Stimulated activated CD8-positive, alpha-beta memory T cell treated with anti-CD3 and anti-CD28 coated beads, Interleukin-2, amount 100 ng/mL, for 1 hour (primary cell): ENCODE measurements at places on chromosomes 4 and X.

DNA sequence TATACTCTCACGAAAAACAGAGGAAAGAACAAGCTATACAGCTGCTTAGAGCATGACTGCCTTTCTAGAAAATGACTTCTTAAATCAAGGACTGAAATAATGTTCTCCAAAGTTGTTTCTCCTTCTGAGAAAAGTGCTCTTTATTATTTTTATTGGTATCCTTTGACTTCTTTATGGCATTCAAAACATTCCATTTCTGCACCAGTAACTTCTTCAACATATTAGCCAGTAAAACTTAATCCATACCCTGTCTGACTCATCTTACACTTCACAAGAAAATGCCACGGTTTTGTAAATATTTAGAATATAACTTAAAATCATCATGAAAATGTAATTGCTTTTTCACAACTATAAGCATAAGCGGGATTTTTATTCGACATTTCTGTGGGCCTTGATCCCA lies 180.4 kb downstream of the NR3C2 start:
- no peak for DNase-seq

GRCh38 chrX:22060415-22061280 lies 28.5 kb downstream of the PHEX start:
- no peak for DNase-seq

DNA sequence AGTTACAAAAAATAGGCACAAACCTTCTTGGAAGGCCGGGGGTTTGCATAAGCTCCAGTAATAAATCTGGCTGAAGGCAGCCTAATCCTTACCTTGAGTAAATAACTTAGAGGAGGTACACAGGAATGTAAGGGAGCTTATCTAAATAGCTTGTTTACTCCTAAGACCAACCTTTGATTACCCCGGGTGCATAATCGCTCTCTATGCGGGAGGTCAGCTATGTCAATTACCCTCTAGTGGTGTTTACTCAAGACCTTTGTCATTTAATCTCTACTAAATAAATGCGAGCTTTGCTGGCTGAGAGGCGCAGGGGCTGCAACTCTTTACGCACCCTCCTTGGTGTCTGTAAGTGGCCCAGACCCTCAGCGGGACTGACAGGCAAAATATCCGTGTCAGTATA lies 50.2 kb upstream of the MAP9 start:
- no peak for DNase-seq

- DNase-seq = no peak
These were observed 2.2 kb downstream of the SLC16A2 start for GRCh38 chrX:74423289-74423998.

GRCh38 chrX:31609130-31609529 lies 537.3 kb upstream of the FTHL17 start:
- DNase-seq = no peak

- DNase-seq = no peak
These were observed 9.5 kb downstream of the RBPJ start for GRCh38 chr4:26330186-26330787.

- no peak for DNase-seq
These were observed 10.5 kb downstream of the FGF5 start for GRCh38 chr4:80276931-80277330.

GRCh38 chr4:189804894-189805293 lies 135.8 kb upstream of the FRG1 start:
- no peak for DNase-seq

DNA sequence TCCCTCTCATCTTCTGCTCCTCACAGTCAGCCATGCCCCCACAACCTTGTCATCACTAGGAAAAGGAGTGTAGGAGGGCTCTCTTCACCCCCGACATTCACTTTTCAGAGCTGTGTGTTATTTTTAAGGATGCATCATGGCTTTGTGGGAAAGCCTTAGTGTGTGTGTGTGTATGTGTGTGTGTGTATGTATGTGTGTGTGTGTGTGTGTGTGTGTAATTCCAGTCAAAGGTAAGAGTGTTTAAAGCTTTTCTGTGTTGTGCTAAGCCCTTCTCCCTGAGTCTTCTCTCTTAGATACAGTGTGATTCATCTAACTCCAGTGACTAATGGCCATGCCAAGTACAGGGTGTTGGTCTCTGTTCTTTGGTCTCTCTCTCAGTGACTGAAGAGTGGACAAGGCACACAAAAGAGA lies 76.6 kb downstream of the CHIC2 start:
- no peak for DNase-seq

- no peak for DNase-seq
These were observed 296.2 kb upstream of the FAT1 start for GRCh38 chr4:187019896-187020295.

DNA sequence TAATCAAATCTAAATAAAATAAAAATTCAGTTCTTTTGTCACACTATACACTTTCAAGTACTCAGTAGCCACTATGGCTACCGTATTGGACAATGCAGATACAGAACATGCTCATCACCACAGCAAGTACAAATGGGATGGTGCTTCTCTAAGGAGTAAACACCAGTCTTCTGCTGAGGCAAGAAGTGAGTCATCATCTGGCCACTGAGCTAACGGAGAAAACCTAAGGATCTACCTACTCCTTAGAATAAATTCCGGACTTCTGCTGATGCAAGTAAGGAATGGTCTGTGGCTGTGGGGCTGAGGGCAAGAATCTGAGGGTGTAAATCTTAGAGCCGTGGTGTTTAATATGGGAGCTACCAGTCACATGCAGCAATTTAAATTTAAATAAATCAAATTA lies 11.3 kb upstream of the RBMXL3 start:
- DNase-seq = no peak

DNA sequence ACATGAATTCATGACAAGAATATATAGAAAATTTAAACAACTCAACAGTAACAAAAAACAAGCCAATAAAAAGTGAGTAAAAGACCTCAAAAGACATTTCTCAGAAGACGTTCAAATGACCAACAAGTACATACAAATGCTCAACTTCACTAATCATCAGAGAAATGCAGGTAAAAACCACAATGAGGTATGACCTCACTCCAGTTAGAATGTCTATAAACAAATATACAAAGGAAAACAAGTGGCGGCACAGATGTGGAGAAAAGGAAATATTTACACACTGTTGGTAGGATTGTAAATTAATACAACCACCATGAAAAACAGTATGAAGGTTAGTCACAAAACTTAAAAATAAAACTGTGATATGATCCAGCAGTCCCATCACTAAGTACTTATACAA lies 1033.1 kb downstream of the RAPGEF2 start:
- no peak for DNase-seq

DNA sequence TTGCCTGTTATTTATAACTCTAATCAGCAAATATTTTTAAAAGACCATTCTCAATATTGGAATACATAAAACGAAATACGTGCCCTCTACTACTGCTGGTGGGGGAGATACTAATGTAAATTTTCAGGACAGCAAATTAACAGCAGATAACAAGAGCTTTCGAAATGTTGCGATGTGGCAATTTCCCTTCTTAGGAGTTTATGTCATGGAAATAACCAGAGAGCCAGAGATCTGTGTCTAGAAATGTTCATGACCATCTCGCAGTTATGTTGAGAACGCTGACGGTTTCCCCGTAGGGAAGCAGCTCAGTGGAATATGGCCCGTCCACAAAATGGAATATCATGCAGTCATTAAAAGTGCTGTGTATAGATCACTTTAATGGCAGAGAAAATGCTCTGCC lies 238.4 kb upstream of the PSAPL1 start:
- no peak for DNase-seq

GRCh38 chr4:78926826-78927225 lies 12.4 kb downstream of the PAQR3 start:
- no peak for DNase-seq

DNA sequence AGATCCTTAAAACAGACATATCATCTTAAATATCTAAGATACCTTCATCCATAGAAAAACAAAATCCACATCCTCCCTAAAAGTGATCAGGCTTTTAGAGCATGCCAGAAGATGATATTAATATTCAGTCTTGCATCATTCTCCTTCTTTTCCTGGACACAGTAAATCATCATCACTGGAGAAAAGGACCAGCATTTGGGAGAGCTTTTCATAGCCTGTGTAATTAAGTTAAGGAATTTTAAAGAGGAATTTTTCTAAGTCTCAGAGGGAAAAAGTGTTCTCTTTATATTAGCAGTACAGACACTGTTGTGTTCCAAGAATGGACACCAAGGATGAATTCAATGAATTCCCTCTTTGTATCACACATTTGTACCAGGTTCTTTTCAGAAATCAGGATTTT lies 696 bp downstream of the SCRG1 start:
- DNase-seq = no peak

GRCh38 chr4:187268940-187269339 lies 545.3 kb upstream of the FAT1 start:
- no peak for DNase-seq

GRCh38 chr4:146073517-146073916 lies 102.0 kb upstream of the LSM6 start:
- no peak for DNase-seq
